ENCODE measurements at places on chromosomes 4 and X.
A peak's percentile ranks its signal among the peaks of the same experiment; 100 is the strongest.

GRCh38 chrX:104745152-104745551 lies 179.2 kb downstream of the IL1RAPL2 start:
- no peak for DNase-seq

GRCh38 chr4:74794382-74795010 lies at the start of gene BTC:
TSS of gene BTC (minus strand) at chr4:74794523. CDS start at chr4:74794325, 198 bp downstream.
- DNase-seq: no peak

DNA sequence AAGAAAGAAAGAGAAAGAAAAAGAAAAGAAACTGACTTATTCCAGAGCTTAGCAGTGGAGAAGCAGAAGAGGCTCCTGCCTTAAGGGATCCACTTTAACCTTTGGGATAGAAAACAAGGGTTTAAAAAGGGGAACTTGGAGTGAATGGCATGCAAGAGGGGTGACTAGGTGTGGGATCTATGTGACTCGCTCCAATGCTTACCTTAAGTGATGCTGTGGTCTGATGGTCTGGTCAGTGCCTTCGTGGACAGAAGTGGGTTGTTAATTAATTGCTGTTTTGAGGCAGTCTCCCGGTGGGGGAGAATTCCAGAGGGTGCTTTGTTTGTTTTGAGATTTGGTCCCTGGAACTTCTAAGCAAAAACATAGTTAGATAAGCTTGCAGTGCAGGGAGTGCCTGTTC lies 21.1 kb upstream of the RHOXF1 start:
- DNase-seq: no peak

DNA sequence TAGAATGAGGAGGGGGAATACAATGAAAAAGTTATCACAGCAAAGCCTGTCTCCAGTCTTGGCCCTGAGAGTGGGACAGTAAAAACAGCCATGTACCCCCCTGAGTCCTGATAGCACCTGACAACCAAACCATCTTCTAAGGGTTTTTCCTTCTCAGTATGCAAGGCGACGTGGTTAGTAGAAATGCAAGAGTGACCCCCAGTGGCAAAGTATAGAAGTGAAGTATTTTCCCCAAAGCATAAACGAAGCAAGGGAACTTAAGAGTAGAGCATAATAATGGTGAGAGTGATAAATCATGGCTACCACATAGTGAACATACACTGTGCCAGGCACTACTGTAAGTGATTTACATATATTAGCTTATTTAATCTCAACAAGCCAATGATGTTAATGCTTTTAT lies 52.8 kb downstream of the FAM47C start:
- no peak for DNase-seq

DNA sequence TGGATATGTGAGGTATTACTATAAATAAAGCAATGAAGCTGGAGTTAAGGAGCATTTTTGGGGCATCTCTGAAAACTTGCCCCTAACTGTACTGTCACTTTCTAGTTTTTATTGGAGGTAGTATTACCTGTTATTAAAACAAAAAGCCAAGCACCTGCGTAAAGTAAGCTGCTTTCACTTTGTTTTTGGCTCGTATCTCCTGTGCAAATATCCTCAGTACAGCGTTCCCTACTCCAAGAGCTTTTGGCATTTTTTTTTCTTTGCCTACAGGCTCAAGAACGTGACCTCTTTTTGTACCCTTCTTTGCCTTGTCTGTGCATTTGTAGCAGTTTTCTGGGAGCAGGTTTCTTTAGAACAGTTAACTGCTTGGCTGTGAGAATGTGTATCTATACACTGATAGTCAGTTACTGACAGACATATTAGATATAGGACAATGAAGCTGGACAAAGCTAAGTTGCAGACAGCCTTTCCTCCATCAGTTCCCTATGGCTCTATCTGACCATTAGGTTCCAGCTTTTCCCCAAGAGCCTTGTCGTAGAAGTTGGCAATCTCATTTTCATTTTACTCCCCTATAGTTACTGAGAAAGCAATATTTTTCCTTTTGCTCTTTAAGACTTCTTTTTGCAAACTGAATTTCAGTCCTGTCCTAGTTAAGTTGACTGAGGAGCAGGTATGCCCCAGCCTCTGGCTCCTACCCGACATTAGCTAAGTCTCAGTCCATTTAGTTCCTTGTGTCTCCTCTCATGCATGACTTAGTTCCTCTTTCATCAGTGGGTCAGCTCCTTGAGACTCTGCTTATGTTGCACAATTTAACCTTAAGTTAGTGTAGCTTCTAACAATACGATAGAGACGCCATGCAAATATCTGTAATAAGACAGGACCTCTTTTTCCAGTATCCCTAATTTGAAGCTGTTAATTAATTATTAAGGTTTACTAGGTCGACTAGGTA lies 71.5 kb upstream of the HPRT1 start:
- no peak for DNase-seq

GRCh38 chr4:1794809-1795298 lies 1.8 kb downstream of the FGFR3 start:
- no peak for DNase-seq

- peak; percentile 30 for DNase-seq
Measured at GRCh38 chrX:16239211-16239610, 71.9 kb downstream of the MAGEB17 start.

GRCh38 chr4:106291678-106292077 lies 24.3 kb downstream of the TBCK start:
- DNase-seq: no peak

GRCh38 chrX:13506574-13506973 lies 62.8 kb upstream of the EGFL6 start:
- no peak for DNase-seq

DNA sequence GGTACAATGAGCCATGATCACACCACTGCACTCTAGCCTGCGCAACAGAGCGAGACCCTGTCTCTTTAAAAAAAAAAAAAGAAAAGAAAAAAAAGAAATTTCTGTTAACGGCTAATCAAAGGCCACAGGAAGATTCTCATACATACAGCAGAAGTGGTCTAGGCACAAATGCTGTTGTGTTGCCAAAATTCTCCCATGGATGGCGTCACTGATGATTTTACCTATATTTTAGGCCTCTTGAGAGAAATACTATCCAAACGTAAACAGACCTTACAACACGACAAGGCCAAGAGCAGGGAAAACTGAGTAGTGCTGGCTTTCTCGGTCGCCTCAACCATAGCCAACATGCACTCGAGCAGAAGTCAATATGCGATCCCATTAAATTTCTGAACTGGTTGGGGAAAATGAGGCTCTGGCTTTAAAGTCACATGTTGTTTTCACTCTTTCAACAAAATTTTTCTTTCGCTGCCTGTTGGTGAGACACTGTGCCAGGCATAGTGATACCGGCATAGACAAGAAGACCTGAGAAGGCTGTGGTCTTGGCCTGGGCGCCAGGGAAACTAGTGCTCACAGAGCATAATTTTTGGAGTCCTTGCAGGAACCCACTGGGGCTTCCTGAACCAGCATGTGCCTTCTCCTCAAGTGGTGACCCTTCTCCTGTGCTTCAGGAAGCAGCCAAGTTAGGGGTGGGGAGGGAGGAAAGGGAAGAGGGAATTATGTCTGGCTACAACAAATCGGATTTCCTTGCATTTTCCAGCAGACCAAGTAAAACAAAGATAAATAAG lies 20.6 kb downstream of the SH3KBP1 start:
- no peak for DNase-seq

GRCh38 chr4:26050212-26050643 lies 136.2 kb downstream of the SMIM20 start:
- DNase-seq: no peak

GRCh38 chr4:186307497-186307896 lies 41.5 kb downstream of the F11 start:
- DNase-seq: no peak

- DNase-seq: no peak
Measured at GRCh38 chr4:156672492-156673305, 298.9 kb downstream of the PDGFC start.

DNA sequence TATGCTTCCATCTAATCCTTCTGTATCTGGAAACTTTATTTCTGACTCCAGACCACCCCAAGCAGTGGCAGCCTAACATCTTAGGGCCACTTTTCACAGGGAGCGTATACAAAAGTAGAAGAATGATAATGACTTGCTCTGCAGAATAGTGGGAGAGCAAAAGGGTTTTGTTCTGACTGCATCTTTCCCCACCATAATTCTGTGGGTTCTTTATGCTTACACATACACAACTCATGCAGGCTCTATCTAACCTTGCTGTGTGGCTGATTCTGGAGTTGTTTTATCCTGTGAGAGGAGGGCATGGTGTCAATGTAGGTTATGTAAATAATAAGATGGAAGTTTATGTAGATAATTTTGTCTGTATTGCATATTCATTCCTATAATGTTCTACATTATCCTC lies 42.4 kb upstream of the NDNF start:
- DNase-seq: no peak

GRCh38 chrX:32016195-32016594 lies 944.4 kb upstream of the FTHL17 start:
- no peak for DNase-seq

DNA sequence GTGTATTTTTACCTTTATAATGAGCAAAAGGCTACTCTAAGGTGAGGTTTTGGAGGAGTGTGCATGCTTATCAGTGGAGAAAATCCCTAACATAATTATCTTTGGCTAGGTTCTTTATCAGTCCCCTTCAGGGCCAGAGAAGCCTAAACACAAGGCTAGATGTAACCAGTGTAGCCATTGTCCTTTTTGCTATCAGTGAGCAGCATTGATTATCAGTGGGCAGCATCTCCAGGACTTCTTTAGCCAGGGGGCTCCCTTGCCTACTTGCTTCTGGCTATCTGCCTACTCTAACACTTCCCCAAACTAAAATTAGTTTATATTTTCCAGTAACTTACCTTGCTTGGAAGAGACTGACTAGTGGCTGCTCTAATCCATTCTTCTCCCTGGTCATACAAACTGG lies 595.6 kb downstream of the TRAM1L1 start:
- DNase-seq: no peak

DNA sequence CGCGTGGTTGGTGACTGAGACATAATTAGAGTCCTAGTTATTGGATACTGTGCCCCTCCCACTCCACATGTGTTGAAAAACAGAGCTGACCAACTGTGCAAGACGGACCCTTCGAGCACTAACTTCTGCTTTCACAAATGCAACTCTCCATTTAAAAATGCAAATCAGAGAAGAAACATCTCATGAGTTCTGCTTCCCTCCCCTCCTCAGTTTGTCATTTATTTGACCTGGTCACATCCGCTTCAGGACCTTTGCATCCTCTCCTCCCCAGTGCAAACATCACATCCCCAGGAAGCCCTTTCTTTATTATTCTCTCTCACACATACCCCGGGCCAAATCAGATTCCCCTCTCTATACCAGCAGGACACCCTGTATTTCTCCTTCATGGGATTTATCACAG lies 38.1 kb upstream of the NOCT start:
- DNase-seq: no peak

DNA sequence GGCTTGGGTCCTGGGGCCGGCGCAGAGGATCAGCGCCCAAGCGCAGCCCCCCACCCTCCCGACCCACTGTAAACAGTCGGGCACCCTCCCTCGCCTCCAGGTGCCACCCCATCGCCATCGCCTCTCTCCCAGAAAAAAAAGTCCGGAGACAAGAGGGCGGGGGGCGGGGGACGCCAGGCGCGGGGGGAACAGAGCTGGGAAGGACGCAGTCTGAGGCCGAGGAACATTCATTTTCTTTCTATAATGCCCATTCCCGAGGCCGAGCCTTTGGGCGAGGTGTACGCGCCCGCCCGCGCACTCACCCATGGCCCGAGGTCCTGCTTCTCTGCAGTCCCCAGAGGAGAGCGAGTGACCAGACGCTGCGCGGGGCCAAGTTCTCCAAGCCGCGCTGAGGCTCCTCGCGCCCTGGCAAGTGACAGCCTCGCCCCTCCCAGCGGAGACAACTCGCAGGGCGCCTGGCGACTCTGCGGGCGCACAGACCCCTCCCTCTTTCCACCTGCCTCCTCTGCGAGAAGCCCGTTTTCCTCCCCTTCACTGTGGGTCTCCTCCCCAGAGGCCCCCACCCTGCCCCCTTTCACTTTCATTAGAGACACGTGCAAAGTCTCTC lies 63.5 kb upstream of the WDR17 start:
- DNase-seq: no peak

DNA sequence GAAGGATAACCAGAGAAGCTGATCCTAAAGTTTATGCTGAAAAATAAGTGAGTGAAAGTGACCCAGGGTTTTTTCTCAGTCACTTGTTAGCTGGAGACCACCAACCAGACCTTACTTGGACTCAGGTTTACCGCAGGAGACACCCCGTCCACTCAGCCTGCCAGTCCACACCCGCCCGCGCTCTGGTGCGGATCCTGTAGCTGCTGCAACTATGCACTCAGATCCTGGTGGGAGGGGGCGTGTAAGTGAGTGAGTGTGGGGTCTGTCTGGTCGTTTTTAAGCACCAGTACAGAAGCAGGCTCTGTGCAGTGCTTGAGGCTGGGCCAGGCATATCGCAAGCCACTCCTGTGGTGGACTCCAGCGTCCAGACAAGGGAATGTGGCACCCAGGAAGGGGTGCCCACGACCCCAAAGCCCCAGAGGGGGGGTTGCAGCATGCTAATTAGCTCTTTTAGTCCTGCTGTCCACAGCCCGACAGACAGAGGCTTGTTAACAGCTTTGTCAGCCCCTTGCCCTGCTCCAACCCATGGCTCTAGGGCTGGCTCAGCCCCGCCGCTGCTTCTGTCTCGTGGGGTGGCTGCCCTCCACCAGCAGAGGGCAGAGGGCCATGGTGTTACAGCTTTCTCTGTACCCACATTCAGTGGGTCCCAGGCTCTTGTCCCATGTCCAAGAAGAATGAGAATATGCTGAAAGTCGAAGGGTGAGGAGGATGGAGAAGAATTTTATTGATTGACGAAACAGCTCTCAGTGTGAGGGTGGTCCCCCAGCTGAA lies 40.4 kb upstream of the PPP1R2C start:
- DNase-seq: no peak

DNA sequence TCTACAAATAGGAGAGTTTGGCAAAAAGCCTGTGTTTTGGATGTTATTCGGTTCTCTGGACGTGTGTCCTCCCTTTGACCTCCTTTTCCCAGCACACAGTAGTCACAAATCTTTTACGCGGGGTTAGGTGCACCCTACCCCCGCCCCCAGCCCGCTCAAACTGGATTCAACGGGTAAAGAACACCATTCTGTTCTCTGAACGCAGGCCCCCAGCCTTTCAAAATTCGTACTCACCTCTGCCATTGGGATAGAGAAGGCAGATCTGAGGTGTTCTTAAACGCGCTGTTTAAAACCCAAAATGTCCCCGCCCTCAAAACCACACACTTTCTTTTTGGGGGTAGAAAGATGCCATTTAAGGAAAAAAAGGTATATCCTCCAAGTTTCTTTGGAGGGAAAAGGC lies 2.7 kb downstream of the LEF1 start:
- DNase-seq: no peak

- DNase-seq: no peak
Measured at GRCh38 chrX:100606753-100607152, 22.0 kb downstream of the TNMD start.

GRCh38 chr4:105148776-105149175 lies 2.1 kb downstream of the TET2 start:
- DNase-seq: no peak

- DNase-seq: no peak
Measured at GRCh38 chr4:82890528-82890900, 439 bp downstream of the SEC31A start.
